ENCODE measurements at places on chromosomes 7 and 10. TPM values are rescaled to one million over a fixed set of nuclear protein-coding genes. Genes with fewer than 3 reads are reported as not detected.

DNA sequence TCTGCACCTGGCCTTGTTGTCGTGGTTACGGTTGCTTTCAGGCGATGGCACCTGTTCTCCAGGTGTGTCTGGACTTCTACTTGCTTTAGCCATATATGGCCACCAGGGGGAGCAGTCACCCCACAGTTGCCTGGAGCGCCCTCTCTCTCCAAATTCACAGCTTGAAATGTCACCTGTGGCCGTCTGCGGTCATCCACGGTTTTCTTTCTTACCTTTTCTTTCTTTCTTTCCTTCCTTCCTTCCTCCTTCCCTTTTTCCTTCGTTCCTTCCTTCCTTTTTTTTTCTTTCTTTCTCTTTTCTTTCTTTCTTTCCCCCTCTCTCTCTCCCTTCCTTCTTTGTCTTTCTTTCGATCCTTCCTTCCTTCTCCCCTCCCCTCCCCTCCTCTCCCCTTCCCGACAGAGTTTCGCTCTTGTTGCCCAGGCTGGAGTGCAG is 150.5 kb upstream of the VKORC1L1 start:
- H3K4me3 ChIP-seq = no peak overlapping the region
- DNase-seq = peak; percentile 72
- H3K27ac ChIP-seq = no peak overlapping the region
- no peaks in the 10 kb centered on the region for H3K4me1 ChIP-seq
- H3K36me3 ChIP-seq = no peaks in the 10 kb centered on the region

- H3K27me3 ChIP-seq = no peaks in the 10 kb centered on the region
- no peaks in the 10 kb centered on the region for H3K36me3 ChIP-seq
- no peaks in the 10 kb centered on the region for H3K4me1 ChIP-seq
- no peak overlapping the region for H3K4me3 ChIP-seq
- no peak for DNase-seq
- H3K27ac ChIP-seq = no peak overlapping the region
Observed at GRCh38 chr7:122764902-122765301, 62.2 kb upstream of the RNF148 start.

Gene C10orf53
- total RNA-seq = 1.5 TPM

Gene GARIN1A
- 0.18 TPM for total RNA-seq

Gene TLL2
- 0.32 TPM for total RNA-seq

Gene AIFM2
- total RNA-seq = 10.7 TPM

GRCh38 chr10:132477398-132478340 is 59.9 kb upstream of the INPP5A start:
- no peak overlapping the region for H3K27ac ChIP-seq
- no peaks in the 10 kb centered on the region for H3K27me3 ChIP-seq
- H3K36me3 ChIP-seq = no peaks in the 10 kb centered on the region
- H3K4me1 ChIP-seq = no peaks in the 10 kb centered on the region
- no peak overlapping the region for H3K4me3 ChIP-seq

DNA sequence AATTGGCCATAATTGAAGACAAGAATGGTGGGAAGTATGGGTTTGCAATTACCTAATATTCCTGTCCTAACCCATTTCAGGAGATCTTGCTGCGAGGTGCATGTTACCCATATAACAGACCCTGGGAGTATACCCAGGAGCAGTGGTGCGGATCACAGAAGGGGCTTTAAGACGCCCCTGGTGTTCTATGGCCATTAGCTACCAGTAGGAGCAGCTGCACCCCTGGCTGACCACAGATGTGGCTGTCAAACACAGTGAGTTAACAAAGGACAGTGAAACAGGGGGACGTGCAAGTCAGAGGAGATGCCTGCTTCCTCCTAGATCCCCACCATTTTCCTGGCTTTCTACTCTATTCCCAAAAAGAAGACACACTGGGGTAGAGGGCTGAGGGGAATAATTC is 25.2 kb downstream of the AOC1 start:
- H3K4me1 ChIP-seq = no peaks in the 10 kb centered on the region
- DNase-seq = no peak

- H3K27ac ChIP-seq = no peak overlapping the region
- no peaks in the 10 kb centered on the region for H3K4me1 ChIP-seq
- no peaks in the 10 kb centered on the region for H3K36me3 ChIP-seq
- H3K4me3 ChIP-seq = no peak overlapping the region
Observed at GRCh38 chr10:110972231-110973134, 53.1 kb downstream of the SHOC2 start.

Gene ZSCAN21
- 38.0 TPM for total RNA-seq

DNA sequence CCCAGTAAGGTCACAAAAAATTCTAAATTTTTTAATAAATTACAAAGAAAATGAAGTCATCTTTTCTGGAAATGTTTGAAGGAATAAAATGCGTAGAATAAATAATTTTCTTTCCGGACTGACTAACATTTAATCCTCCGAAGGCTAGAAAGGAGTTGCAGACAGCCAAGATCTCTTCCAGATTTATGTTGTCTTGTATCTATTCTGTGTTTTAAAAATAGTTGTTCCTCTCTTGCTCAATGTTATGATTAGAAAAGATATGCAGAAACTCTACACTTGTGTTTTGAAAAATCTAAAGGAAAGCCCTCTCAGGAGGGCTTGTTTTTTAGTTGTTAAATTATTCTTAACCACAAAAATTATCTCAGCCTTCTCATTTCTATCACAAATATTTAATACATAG is 70.7 kb downstream of the MACC1 start:
- H3K4me3 ChIP-seq = no peak overlapping the region
- DNase-seq = no peak
- H3K27me3 ChIP-seq = no peaks in the 10 kb centered on the region
- no peak overlapping the region for H3K27ac ChIP-seq
- no peaks in the 10 kb centered on the region for H3K4me1 ChIP-seq

Data from prostate gland (tissue), 2 donors.